ENCODE measurements at places on chromosomes 1 and 21.

GRCh38 chr1:206580438-206581113 lies 31.7 kb downstream of the EIF2D start:
- DNase-seq = peak; percentile 37

DNA sequence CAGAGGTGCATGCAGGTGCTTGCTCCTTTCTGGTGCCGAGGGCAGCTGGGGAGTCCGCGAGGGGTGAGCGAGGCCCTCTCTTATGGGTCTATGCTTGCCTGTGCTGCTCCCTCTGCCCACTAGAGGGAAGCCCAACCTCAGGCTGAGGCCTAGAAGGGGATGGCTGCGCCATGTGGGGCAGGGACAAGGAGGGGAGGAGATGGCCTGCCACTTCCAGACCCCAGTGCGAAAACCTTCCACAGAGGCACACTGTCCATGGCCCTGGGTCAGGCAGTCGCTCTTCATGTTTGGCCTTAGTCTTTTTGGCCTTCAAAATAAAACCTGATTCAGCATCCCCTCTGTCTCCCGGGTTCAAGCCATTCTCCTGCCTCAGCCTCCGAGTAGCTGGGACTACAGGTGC lies 14.0 kb downstream of the RHBG start:
- DNase-seq = peak; percentile 72

- no peak for DNase-seq
These were observed 60.7 kb downstream of the ZNF697 start for GRCh38 chr1:119587341-119587740.

DNA sequence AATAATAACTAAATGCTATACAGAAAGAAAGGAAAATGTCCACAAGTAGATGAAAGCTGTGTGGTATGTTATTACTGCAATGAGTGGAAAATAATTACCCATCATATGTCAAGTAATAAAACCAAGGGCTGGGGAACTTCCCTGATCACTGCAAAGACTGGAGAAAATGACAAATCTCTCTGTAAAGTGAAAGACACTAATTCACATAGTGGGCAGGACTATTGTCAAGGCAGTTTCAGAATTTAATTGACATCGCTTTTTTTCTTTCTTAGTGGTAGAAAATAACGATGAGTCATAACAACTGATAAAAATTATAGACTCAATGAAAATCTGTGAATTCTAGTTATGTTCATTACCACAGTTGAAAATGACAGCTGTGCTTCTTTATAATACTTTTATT lies 153.7 kb upstream of the ST6GALNAC5 start:
- DNase-seq = no peak

DNA sequence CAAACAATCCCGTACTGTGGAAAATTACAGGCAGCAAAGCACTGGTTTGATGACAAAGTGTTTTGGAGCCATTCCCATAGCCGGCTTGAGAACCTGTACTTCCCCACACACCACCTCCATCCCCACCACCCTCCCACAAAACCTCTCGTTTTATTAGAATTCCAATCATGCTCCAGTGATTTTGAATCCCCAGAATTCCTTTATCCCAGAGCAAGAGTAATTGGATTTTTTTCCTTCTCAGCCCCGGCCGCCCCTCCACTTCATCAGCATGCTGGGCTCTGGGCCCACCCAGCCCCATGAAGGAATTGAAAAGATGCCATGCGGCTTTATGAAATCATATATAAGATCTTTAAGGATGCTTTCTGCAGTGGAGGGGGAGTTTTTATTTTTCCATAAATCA lies 136.6 kb downstream of the OMA1 start:
- DNase-seq = no peak

GRCh38 chr1:15224974-15225373 lies 22.0 kb upstream of the FHAD1 start:
- no peak for DNase-seq

Measured in stimulated activated CD4-positive, alpha-beta T cell treated with anti-CD3 and anti-CD28 coated beads, Interleukin-2, amount 100 ng/mL, for 24 hours (primary cell).